OCI-M1 (cell line): ENCODE measurements at places on chromosomes 4 and X.

- peak; percentile 13 for DNase-seq
These were observed 103.3 kb upstream of the TSPAN7 start for GRCh38 chrX:38458071-38458470.

- DNase-seq = no peak
These were observed 19.5 kb upstream of the STARD8 start for GRCh38 chrX:68627986-68628385.

- DNase-seq = no peak
These were observed 102.2 kb upstream of the AFAP1 start for GRCh38 chr4:8041868-8042267.

GRCh38 chr4:88318751-88319350, 34.5 kb upstream of the PPM1K start:
- no peak for DNase-seq

DNA sequence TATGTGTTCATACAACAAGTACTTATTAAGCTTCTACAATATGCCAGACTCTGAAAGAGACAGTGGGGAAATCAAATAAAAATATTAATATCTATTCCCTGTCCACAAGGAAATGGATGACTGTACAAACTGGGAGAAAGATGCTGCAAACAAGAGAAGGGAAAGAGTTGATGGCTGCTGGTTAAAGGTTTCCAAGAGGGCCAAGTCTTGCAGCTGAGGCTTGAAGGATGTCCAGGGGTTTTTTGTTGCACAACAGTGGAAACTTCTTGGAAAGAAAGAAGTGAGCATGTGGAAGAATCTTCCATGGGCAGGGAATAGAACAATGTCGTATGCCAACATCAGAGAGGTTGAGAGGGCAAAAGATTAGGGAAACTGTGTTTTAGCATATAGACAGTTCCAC, 95.8 kb downstream of the MID1 start:
- no peak for DNase-seq

GRCh38 chr4:183011213-183011907, 87.7 kb upstream of the WWC2 start:
- peak; percentile 57 for DNase-seq

GRCh38 chrX:119763836-119764387, 5.5 kb downstream of the SOWAHD start:
- DNase-seq = no peak

DNA sequence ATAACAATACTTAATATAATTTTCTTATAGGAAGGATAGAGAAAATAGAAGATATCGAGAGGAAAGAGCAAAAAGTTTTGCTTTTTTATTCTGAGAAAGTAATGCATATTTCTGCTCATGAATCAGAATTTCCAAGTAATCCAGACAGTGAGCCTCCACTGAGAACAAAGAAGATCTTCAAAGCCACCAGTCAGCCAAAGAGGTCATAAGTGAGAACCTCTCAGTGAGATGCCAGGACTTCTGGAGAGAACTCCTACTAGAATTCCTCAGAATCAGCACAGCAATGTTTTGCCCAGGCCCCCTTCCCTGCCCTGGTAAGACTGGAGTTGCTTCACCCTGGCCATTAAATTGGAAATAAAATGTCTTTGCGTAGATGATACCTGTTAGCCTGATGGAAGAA, 254.4 kb upstream of the FAT4 start:
- no peak for DNase-seq

DNA sequence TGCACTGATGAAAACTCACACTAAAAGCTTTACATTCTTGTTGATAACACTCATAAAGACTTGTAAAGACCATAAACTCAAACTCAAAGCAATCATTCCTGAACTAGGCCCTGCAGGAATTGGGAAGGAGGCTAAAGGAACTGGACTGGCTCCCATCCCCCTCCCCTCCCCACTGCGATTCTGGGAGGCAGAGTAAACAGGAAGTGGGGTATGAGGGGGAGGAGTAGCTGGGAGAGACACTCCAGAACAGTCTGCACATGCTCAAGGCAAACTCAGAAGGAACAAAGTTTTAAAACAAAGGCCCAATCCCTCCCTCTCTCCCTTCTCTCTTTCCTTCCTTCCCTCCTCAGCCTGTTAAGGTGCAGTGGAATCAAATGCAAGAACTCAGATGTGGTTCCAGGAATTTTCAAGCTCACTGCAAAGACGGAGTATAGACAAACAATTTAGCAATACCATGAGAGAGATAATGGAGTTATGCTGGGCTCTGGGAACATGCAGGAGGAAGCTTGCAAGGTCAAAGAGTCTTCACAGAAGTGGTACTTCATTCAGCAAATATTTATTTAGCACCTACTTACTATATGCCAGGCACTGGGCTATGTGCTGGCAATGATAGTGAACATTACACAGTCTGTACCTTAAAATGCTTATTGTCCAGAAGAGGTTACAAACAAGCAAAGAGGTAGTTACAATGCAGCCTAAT, 15.9 kb downstream of the MID1IP1 start:
- DNase-seq = peak; percentile 77

DNA sequence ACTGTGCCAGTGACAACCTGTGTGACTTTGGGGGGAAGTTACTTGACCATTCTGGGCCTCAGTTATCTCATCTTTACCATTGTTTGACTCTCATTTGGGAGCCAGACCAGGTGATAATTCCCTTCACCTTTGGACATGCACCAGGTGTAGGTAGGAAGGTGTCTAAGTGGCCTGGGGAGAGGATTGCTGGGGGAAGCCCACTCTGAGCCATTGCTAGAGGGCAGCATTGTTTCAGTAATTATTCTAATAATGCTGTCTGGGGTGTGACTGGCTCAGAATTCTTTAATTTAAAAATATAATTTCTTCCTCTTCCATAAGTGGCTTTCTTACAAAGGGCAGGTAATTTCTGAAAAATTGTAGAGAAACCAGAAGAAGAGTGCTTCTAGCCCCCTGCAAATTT, 104.3 kb downstream of the RTL9 start:
- peak; percentile 33 for DNase-seq

- DNase-seq = no peak
These were observed 42.9 kb downstream of the FAT4 start for GRCh38 chr4:125357675-125358074.

- DNase-seq = peak; percentile 71
These were observed 62.1 kb upstream of the PRRG3 start for GRCh38 chrX:151633157-151633556.

- DNase-seq = no peak
These were observed 61.5 kb downstream of the PCDH18 start for GRCh38 chr4:137470806-137471205.

DNA sequence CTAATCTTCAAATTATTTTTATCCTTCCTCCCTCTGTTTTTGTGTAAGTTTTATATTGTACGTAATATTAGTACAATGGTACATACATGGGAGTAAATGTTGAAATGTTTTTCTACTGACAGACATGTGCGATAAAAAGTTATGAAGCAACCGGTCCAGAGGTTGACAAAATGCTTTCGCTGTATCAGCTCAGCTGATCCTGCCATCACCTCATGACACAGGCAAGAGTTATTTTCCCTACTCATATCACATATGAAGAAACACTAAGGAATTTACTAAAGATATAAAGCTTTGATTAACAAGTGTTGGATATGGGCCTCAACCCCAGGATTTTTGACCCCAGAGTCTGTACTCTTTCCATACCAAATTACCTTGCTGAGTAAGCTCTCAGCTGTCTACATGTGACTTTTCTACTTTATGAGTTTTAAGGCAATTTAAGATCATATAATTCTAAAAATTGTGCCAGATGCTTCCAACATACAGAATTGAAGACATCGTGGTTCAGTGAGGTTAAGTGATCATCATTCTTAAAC, 50.0 kb downstream of the CLCN5 start:
- DNase-seq = no peak

- no peak for DNase-seq
These were observed 173.1 kb upstream of the KLF3 start for GRCh38 chr4:38490753-38491446.

GRCh38 chrX:20742106-20742505, 475.4 kb upstream of the RPS6KA3 start:
- DNase-seq = no peak

DNA sequence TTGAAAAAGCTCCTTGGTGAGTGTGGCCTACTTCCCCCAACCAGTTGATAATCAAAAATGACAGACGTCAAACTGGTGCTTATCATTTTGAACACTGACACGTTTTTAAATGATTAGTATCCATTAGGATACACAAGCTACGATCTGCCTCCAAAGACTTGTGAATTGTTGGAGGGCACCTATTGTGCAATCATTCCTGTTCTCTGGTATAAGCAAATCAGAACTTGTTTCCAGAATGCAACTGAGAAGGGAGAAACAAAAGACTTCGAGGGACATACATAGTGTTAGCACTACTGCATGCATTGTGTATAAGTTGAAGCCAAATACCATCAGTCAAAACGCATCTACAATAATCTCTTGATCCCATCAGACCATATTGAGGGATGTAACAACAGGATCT, 11.6 kb downstream of the NPY2R start:
- peak; percentile 58 for DNase-seq

DNA sequence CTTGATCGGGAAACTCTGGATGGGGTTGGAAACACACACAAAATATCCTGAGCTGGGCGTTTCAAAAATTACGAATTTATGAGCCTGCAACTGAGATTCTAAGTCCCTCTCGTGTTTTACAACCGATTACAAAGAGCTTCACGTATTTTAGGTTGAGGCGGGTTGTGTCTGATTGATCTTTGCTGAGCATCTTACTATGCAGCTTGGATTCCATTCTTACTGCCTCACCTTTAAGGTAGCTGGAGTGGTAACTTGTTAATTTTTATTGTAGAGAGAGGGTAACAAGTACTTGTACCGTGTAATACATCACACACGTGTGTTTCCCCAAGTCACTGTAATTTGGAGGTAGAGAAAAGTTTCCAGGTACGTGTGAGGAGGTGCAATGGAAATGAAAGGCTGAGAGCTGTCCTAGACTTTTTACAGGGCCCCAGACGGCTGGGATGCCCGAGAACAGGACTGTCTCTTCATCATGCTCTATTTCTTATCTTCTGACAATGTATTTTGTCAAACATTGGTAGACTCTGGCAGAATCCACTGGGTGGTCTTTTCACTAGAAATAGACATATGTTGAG, 97.8 kb upstream of the TENM3 start:
- no peak for DNase-seq

DNA sequence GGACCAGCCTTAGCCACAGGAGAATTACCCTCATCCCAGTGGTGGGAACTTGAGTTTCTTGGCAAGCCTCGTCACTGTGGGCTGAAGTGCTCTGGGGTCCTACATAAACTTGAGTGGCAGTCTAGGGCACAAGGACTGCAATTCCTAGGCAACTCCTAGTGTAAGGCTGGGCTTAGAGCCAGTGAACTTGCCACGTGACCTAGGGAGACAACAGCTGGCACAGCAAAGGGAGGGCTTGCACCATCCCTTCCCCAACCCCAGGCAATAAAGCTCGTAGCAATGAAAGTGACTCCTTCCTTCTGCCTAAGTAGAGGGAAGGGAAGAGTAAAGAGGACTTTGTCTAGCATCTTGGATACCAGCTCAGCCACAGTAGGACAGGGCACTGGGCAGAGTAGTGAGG, 81.8 kb downstream of the TEX11 start:
- no peak for DNase-seq

DNA sequence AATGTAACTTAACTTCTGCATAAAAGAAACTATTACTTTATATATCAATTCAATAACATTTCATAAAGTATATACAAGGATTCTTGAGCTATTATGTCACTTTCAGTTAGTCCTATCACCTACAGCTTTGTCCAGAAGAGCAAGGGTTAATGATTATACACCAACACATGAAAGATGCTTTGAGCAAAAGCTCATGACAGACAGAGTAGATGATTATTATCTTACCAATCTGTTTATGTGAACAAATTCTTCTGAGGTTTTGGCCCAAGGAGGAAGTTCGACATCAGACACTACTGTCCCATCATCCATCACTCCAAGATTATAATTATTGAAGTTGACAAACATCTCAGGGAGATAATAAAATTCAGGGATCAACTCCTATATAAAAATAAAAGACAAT, 166.7 kb upstream of the MAB21L2 start:
- peak; percentile 63 for DNase-seq

DNA sequence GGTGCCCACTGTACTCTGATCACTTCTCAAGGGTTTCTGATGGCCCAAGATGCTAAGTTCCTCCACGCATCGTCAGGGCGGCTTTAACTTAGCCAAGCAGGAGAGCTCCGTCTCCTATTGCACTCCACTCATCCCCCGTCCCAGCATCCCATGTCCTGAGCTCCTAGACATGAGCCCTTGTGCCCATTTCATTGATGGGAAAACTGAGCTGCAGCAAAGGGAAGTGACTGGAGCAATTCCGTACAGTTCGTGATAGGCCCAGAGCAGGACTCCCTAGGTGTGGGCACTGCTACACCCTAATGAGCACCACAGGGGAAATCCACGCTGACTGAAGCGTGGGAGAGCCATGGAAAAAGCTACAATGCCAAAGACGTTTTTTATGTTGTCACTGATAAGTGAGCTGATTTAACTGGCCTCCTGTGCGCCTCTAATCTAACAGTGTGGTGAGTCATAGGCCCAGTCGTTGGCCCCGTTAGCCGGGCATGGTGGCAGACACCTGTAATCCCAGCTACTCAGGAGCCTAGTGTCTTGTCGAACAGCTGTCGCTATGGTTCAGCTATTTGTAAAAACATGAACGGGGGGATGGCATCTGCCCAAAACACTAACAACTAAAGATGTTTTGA, 14.9 kb downstream of the NSDHL start:
- DNase-seq = no peak

DNA sequence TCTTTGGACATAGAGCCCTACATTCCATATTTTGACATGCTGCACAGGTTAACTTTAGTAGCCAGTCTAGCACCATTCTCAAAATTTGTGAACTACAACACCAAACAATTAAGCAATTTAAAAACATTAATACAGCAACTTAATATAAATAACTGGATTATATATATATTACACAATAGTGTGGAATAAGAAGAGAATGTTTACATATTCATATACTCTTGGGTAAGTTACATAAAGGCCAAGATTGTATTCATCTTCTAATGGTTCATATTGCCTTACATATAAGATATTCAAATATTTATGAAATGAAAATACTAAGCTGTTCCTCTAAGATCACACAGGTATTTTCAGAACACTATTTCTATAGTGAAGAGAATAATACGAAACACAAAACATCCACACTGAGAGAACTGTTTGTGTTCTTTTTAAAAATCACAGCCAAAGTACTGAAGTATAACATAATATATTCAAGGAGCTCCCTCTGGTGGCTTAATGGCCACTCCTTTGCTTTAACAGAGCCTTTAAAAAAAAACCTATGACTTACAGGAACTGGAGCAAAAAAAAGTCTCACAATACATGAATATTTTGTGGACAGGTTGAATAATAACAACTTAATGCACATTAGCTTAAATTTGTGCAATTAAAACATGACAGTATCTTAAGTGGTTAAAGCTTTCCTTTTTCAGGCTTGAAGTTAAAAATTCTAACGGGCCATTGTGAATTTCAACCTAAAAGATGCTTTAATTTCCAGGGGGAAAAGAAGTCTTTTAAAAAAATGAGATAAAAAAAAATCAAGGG, 46.2 kb downstream of the NEK1 start:
- peak; percentile 84 for DNase-seq

- DNase-seq = no peak
These were observed 165.3 kb upstream of the GPC4 start for GRCh38 chrX:133580625-133581024.
